ENCODE measurements at places on chromosomes 6 and 20.

DNA sequence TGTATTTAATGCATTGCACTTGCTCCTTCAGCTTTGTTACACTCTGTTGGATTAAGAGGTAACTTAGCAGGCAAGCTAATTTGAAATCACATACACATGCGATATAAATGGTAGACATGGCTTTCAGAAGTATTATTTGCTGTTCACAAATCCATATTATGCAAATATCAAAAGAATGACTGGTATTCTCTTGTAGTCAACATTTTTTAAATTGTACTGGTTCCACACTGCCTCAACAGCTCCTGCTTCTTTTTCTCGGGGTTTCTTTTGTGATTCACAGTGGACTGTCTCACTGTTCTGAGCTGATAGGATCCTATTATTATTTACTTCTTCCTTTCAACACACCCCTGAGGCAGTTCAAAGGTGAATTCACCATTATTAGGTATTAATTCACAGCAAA lies 927.4 kb downstream of the KIF16B start:
- no peak for DNase-seq

DNA sequence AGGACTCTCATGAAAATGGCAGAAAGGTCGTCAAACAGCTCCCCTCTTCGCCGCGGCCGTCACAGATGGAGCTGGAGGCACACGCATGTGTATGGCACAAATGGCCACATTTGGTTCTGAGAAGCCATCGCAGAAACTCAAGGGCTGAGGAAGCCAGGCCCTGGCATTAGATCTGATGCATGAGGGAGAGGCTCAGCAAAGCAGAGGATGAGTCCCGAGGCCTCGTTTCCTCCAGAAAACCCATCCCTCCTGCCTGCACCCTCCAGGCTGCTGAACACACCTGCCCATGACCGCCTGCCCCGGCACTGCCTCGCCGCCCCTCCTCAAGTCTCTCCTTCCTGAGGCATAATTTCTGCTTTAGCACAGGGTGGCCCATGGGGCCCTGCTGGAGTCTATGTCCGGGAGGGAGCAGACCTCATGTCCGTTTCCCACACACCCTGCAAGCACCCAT lies 240.3 kb downstream of the DLL1 start:
- DNase-seq = no peak

- no peak for DNase-seq
These were observed 80.6 kb downstream of the CDYL start for GRCh38 chr6:4856785-4857184.

DNA sequence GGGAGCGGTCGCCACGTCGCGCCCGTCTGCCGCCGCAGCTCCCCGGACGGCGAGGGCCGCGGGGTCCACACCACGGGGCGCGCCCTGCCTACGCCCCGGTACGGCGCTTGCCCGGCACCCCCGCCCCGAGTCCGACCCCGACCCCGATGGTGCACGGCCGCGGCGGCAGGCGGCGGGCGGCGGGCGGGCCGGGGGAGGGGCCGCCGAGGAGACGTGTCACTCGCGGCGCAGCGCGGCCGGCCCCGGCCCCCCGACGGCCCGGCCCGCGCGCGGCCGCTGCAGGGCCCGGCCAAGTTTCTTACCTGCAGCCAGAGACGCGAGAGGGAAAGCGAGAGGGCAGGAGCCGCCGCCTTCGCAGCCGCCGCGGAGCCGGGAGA lies 328 bp downstream of the RRBP1 start:
- DNase-seq = no peak

DNA sequence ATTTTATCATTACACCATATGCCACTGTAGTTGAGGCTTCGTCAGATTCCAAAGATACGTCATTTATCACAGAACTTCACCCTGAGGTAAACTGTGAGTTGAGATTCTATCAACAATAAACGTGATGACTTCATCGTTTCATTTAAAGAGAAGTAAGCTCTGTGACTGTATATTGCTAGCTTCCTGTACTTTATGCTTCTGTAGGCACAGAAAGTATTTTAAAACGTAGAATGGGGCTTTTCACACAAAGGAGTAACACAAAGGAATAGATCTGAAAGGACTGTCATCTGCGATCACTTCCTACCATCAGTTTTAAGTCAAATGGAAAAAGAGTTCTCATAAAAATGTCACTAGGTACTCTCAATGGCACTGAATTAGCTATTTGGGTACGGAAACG lies 234.4 kb upstream of the MCHR2 start:
- DNase-seq = no peak

GRCh38 chr6:34771727-34772126 lies 14.4 kb downstream of the SNRPC start:
- peak; percentile 42 for DNase-seq

DNA sequence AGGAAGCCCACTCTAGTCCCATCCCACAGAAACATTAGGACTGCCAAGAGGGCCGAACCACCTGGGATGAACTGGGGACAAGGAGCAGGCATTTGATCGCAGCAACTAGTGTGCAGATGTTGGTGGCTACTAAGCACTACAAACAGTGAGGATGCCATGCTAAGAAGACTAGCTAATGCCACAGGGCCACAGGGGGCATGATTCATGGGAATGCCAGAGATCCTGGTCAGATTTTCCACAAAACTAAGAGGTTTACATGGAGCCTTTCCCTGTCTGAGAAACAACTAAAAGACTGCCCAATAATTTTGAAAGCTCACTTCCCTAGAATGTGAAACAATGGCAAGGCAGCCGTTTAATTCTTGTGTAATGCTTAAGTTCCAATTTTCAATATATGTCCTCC lies 375.9 kb upstream of the PTCHD4 start:
- DNase-seq = no peak
